Hepatocyte (in vitro differentiated cells): ENCODE measurements at places on chromosomes 16 and 17. TPM values are rescaled to one million over a fixed set of nuclear protein-coding genes. Genes with fewer than 3 reads are reported as not detected.

DNA sequence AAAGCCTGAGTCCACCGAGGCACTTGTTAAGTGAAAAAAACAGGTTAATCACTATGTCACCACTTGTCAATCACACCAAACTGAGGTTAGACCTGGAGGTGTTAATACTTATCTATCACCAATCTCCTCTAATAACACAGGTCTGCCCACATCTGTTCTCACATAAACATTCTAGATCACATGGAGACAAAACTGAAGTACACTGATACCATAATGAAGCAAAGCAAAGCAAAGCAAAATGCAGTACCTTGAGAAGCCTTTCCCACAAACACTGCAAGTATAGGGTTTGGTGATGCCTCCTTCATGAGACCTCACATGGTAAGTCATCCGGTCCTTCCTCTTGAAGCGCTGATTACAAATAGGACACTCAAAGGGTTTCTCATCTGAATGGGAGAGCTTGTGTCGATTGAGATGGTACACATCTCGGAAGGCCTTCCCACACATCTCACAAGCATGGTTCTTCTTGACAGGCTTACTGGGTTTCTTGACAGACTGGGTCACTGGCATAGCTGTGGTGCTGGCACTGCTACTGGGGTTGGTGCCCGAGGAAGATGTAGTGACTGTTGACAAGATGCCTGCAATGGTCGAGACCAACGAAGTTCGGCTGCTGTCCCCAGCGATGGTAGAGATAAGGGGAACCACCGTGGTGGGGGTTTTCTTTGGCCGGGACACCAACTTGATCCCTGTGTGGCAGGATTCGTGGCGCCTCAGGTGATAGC lies 5.4 kb downstream of the VEZF1 start:
- DNase-seq, result no peak

Gene MARVELD3
- 35.5 and 37.7 TPM in 2 replicates for total RNA-seq

GRCh38 chr17:72715906-72716572 lies 376.4 kb downstream of the SLC39A11 start:
- peak; percentile 68 for DNase-seq

GRCh38 chr17:46002311-46002972 lies 3.4 kb downstream of the STH start:
- peak; percentile 80 for DNase-seq

- DNase-seq, result peak; percentile 69
These were observed 651 bp upstream of the EIF1 start for GRCh38 chr17:41687828-41688640.

DNA sequence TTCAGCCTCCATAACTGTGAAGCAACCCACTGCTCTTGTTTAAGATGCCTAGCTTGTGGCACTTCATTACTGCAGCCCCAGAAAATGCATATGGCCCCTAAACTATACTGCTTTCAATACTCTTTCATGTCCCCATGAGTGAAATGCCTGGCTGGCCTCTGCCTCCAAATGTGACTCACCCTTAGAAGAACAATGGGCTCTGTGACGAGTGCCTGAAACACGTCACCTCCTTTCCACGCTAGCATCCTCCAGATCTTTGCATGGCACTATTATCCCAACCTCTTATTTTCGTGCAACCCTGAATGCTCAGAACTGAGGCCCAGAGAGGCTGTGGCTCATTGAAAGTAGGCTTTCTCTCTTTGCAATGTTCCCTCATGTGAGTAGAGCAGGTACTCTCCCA lies 233.1 kb downstream of the CBLN1 start:
- DNase-seq, result no peak
